Activated gamma-delta T cell (primary cell): ENCODE measurements at places on chromosomes 5 and 9.

- no peak for DNase-seq
Observed at GRCh38 chr9:7533376-7534090, 266.0 kb downstream of the DMAC1 start.

DNA sequence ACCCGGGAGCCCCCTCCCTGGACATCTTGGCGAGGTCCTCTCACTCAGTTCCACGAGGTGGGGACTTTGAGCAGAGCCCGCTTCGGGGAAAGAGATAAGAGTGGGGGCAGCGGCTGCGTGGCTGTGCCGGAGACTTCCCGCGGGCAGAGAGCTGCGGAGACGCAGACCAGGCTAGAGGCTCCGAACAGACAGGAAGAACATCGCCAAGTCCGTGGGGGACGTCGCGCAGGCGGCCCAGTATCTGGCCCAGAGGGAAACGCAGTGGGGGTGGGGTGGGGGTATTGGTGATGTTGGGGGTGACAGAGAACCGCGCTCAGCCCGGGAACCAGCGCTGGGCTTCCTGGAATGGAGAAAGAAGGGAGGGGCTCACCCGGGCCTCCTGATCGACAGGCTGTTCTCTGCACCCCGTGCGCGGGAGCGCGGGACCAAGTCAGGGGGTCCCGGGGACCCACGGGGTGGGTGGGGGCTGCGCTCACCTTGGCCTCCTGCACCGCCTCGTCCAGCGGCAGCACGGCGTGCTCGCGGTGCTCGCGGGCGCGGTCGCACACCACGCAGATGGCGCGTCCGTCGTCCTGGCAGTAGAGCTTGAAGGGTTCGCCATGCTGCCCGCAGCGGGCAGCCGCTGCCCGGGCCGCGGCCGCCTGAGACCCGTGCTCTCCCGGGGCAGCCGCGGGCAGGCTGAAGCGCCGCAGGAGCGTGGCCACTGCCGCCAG lies 727 bp downstream of the TRIM7 start:
- no peak for DNase-seq

- no peak for DNase-seq
Observed at GRCh38 chr9:72453797-72454196, 67.6 kb upstream of the TMC1 start.

GRCh38 chr5:136202469-136203205 lies 9.7 kb upstream of the SMIM32 start:
- DNase-seq, result no peak

DNA sequence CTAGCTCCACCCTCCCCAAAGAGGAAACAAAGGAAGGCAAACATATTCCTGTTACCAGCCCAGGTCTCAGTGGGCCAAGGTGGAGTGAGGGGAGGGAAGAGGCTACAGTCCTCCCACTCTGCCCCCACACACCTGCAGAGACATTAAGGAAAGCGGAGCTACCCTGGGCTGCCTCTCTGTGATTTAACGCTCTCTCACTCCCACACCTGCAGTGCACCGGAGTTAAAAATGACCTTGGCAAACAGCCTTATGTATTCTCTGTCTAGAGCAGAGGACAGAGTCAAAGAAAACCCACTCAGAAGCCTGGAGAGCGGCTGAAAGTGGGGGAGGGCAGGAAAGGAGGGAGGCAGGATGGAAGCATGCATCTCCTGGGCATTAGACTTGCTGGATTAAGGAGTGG lies 32.7 kb downstream of the KCNIP1 start:
- no peak for DNase-seq

GRCh38 chr9:135225619-135226228 lies 138.3 kb downstream of the OLFM1 start:
- DNase-seq, result no peak

DNA sequence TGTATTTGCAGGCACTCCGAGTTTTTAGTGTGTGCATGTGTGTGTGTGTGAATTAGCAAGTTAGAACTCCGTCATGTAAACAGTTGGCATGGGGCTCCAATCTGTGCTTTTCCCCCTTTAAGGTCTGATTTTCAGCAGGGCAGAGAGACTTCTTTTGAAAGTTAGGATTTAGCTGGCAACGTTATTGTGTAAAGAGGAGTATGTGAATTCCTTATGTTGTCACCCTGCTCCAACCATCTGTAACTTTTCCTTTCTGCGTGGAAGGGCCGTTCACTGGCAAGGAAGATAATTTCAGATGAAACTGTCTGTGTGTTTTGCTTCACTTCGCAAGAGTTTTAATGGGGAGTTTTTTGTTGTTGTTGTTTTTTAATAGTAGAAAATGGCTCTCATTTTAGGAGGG lies 332 bp downstream of the SGCD start:
- DNase-seq, result no peak

DNA sequence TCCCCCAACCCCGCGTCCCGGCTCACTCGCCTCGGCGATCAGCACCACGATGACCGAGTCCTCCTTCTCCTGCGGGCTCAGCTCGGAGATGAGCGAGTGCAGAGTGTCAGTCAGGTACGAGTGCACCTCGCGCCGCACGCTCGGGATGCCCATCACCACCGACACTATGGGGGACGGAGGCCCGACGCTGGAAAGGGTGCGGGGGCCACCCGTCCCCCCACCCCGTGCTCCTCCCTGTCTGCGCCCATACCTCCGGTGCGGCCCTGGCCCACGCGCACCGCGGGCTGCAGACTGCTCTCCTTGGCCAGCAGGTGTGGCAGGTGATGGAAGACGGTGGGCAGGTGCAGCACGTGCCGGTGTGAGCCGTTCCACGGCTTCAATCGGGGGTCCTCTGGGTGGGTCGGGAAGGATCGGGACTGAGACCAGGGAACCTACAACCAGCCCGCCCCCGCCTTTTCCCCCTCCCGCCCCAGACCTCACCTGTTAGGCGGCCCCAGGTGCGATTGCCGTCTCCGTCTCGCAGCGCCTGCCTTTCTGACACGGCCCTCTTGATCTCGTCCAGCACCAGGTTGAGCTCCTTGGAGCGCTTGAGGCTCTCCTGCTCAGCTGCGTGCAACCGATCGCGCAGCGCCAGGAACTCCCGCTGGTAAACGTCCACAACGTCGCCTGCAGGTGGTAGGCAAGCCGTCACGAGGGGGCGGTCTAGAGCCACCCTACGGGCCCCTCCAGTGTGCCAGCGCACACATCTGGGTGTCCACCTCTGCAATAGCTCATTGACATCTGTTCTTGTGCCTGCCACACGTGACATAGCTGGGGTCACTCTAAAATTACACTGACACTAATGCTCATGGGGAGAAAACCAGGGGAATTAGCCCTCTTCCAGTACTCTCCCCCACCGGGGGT lies 5.1 kb downstream of the MGAT4B start:
- DNase-seq, result peak; percentile 44

DNA sequence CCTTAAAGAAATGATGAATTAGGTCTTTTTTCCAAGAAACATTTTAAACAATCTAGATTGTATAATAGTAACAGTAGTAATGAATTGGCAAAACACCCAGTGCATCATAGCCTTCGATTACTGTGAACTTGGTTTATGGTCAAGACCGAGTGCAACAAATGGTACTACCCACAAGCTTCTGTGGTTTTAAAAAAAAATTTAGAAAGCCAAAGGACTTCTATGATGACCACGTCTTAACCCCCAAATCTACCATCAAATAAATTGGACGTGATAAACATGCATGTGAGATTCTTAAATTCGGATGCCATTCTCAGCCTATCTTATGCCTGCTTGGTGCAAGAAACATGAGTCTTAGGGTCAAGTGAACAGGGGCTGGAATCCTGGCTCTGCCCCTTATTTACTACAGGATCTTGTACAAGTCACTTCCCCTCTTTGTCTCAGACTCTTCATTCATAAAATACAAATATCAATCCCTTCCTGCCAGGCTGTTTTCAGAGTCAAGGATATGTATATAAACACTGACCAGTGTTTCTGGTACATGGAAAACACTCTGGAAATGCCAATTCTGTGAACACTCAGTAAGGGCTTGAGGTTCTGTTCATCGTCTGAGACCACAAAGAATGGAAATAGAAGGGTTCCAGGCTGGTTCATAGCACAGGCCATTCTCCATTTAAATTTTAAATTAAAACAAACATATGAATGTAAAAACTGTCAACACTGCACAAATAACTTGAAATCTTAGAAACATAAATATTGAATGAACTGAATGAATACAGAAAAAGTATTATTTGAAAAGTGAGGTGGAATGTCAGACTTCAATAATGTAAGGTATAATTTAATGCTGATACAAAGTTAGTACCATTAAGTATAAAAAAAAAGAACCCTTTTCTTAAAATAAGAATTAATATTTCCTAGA lies 107.8 kb downstream of the NR6A1 start:
- no peak for DNase-seq
